Urinary bladder (tissue), 4 donors: ENCODE measurements at places on chromosomes 5 and 9. TPM values are rescaled to one million over a fixed set of nuclear protein-coding genes. Genes with fewer than 3 reads are reported as not detected.
A peak's percentile ranks its signal among the peaks of the same experiment; 100 is the strongest.

GRCh38 chr5:138054206-138054605 lies 21.3 kb upstream of the FAM13B start:
- no peak for DNase-seq

GRCh38 chr5:54366707-54367106 lies 56.3 kb upstream of the ARL15 start:
- no peak for DNase-seq

DRD1 gene
- total RNA-seq = 4.2 TPM

DNA sequence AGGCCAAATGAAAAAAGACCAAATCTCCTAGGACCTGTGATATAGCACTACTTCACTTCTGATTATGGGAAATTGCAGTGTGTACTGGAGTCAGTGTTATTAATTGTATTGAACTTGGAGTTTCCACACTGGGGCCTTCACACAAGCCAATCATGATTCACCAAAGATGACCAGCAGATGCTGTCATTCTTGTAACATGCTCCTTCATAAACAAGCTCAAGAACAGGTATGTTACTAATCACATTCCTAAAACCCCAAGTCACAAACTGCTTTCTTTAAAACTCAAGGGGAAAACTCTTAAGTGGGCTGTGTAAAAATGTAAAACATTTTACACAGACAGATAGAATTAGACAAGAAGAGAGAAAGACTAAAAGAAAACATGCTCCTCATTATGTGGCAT lies 5.6 kb downstream of the KLHL3 start:
- DNase-seq = no peak

DNA sequence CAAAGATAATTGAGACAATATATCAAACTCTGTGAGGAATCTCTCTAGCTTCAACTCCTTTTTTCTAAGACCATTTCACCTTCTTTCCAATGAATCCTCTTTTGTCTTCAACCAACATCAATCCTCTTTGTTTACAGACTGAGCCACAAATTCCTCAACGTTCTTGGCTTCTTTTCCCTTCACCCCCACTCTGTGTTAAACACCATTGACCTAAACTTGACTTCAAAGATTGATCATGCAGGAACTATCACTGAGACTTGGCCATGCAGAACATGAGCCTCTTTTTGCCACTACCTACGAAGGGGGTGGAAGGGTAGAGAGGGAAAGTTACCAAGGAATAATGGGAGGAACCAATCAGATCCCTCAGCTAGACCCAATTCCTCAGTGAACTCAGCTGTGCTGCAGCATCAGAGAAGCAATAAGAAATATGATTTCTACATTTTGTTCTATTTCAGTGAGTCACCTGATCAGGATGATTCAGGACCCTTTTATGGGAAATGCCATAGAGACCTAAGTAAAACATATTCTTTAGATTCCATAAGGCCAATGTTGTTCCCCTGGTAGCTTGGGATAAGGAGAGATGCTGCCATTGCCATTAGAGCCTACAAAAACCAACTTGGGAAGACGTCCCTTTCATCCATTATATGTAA lies 187.7 kb upstream of the RGMB start:
- no peak for DNase-seq

DNA sequence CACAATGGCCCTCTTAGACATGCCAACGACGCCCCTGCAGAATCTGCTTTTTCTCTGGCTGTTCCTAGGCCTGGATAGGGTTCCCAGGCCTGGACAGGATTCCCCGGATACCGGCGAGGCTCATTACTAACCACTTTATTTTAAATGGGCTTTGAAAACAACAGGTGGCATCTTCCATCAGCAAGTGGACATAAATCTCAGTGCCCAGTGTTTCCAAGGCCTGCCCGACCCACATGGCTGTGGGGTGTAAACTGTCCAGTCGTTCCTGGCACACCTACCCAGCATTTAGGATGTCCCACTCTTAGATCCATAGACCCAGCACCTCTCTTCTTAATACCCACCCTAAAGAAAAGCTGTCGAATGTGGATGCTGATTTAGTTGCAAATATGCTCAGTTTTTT lies 896 bp downstream of the CMBL start:
- no peak for DNase-seq

GRCh38 chr5:178086266-178086665 lies 27.1 kb upstream of the N4BP3 start:
- DNase-seq = no peak

DNA sequence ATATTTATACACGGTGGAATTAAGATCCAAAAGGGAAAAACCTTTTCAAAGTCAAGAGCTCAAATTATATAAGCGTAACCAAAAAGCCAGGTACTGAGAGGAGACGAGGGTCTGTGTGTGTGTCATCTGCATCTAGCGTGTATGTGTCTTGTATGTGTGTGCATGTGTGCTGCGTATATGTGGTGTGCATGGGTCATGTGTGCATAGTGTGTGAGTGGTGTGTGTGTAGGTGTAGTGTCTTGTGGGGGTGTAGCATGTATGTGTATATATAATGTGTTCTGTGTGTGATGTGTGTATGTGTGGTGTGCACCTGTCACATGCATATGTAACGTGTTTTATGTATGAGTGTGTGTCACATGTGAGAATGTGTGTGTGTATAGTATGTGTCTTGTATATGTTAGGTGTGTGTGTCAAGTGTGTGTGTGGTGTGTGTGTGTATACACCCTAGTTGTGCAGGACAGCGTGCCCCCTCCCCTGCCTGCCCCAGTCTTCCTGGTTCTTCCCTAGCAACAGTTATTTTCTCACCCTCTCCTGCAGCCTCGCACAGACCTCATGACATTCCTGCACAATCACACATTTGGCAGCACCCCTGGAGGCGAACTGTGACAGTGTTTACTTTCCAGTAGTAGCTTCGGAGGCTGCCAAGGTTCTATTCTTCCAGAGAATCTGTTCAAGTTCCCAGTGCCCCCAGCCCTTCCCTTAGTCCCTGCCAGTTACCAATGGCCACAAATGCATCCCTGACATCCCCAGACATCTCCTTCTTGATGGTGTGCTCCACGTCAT lies 27.1 kb upstream of the TNIP1 start:
- no peak for DNase-seq

- no peak for DNase-seq
Observed at GRCh38 chr5:213803-214395, 4.1 kb downstream of the CCDC127 start.

GRCh38 chr5:50574121-50574520 lies 92.3 kb upstream of the PARP8 start:
- DNase-seq = no peak

CDK5RAP2 gene
- total RNA-seq = 31.9 TPM

DNA sequence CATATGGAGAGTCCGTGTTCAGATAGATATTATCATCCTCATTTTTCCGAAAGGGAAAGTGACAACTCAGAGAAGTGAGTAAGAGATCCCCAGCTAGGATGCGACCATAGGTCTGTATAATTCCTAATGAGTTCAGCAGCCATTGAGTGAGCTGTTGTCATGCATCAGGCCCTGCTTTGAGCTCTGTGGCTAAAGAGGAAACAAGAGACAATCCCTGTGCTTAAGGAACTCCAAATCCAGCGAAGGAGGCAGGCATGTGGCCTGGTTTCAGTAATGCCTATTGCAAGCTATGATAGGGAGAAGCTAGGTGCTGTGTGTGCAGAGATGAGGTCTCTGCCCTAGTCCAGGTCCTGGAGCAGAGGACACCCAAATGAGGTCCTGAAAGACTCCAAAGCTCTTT lies 192.8 kb downstream of the ACTL7B start:
- DNase-seq = no peak

DNA sequence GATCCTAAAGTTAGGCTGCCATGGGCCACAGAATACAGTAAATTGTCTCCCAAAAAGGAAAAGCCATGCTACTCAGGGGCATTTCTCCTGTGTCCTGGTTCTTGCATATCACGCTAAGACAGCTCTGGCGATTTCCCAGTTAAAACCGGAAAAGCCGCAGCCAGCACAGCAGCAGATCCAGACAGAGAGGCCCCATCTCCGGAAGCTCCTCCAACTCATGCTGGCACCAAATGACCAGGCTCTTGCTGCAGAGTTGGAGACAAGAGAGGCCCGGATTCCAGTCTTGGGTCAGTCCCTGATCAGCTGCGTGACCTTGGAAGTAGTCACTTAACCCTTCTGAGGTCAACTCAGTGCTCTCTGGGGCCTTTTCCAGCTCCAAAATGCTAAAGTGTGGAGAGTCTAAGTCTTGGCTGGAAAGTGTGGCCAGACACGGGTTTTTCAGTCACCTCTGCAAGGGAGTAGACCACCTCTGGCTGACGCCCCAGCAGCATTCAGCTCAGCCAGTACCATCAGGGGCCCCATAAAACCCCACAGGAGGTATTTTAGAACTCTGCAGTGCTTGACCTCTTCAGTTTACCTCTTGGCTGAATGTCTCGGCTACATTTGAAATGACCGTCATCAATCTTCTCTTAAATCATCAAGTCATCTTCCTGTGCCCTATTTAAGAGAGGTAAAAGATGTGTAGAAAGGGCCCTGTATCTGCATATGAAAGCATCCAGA lies 16.2 kb downstream of the GDNF start:
- no peak for DNase-seq

DNA sequence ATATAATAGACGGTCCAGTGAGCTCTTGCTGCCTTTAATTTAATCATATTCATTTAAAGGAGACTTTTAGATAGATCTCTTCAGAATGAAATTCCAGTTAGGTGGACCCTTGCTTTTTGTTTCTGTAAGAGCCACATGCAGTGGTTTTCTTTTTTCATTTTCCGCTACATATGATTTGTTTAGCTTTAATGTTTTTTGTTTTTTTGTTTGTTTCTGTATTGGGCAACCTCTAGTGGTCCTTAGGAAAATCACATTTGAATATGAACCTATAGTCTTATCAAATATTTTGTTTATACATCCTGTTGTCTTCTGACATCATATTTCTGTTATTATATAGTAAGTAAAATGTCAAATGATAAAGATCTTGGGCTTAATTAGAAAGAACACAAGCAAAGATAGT lies 150.8 kb downstream of the HACD4 start:
- DNase-seq = no peak

GRCh38 chr9:73565833-73566465 lies 414.3 kb downstream of the ANXA1 start:
- no peak for DNase-seq

DDX41 gene
- 27.4 TPM for total RNA-seq

DNA sequence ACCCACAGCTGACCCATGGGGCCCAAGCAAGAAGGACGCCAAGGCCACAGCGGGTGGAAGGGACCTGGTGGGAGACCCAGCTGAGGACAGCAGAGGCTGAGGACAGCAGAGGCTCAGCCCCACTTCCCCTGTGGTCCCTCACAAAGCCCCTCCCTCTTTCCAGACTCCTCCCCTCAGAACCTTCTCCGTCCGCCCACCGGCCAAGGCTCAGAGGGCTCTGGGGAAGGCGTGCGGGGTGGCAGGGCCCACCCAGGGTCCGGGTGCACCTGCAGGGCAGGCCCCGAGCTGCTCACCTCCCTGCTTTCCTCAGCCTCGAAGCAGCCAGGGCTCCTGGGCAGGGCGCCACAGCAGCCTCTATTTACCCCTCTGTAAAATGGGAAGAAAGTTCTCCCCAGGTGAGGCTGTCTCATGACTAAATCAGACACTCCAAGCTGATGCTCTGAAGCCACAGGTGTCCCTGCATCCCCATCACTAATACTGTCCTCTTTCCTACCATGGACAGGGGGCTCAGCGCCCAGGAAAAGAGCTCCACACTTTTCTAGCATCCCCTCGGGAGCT lies 137.9 kb upstream of the PPP1R26 start:
- DNase-seq = no peak

JMY gene
- total RNA-seq = 38.3 TPM

SLF1 gene
- 27.3 TPM for total RNA-seq

DNA sequence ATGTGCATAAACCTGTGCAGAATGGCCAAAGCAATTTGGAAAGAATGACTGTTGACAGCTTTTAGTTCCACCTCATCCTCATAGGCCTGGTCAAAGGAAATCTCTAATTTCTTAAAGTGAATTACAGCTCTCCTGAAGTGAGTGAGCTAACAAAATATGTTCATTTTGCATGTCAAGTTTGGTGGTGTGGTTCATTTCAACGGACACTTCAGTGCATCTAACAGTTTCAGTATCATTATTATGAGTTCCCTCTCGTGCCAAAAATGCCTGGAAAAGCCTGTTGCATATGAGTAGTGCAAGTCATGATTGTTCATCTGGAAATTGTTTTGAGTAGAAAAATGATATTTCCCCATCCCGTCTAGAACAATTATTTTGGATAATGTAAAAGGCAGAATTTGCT lies 53.2 kb upstream of the HMHB1 start:
- no peak for DNase-seq

SNCB gene
- total RNA-seq = not detected

- no peak for DNase-seq
Observed at GRCh38 chr9:86545090-86545489, 190.9 kb upstream of the TUT7 start.

DNA sequence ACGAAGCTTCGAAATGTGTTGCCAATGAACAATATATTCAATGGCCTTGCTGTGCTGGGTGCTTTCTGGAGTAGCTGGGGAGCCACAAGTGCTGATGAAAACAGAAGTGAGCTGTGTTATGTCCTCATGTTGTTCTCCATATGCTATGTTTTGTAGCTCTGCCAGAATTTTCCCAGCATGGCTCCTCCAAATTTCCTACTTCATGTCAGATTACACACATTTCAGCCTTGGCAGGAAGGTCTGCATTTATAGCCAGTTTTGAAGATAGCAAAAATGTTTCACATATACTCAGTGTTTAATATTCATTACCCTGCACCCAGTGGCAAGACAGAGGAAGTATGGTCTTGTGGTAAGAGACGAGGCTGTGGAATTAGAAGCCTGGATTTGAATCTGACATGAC lies 22.6 kb upstream of the NMUR2 start:
- DNase-seq = peak; percentile 2

DNA sequence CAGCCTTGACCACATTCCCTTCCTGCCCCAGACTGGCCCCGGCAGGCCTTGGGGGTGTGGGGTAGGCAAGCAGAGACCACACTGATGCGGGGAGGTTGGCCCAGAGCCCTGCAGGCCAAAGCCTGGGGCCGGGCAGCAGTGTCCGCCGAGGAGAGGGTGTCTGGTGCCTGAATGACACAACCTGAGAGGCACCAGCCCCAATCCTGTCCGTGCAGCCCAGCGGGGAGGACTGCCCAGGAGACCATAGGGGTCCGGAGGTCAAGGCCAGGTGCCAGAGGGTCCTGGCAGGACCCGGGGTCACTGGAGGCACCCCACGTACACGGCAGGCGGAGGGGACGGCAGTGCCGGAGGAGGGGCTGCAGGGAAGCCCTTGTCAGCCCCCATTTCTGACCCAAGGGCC lies 5.6 kb upstream of the PTGDS start:
- DNase-seq = no peak

- no peak for DNase-seq
Observed at GRCh38 chr9:3857673-3858072, 331.9 kb upstream of the RFX3 start.

SPINK7 gene
- total RNA-seq = not detected
